Stimulated activated CD8-positive, alpha-beta memory T cell treated with anti-CD3 and anti-CD28 coated beads, Interleukin-7, amount 100 ng/mL, for 48 hours (primary cell): ENCODE measurements at places on chromosomes 2 and 18.

DNA sequence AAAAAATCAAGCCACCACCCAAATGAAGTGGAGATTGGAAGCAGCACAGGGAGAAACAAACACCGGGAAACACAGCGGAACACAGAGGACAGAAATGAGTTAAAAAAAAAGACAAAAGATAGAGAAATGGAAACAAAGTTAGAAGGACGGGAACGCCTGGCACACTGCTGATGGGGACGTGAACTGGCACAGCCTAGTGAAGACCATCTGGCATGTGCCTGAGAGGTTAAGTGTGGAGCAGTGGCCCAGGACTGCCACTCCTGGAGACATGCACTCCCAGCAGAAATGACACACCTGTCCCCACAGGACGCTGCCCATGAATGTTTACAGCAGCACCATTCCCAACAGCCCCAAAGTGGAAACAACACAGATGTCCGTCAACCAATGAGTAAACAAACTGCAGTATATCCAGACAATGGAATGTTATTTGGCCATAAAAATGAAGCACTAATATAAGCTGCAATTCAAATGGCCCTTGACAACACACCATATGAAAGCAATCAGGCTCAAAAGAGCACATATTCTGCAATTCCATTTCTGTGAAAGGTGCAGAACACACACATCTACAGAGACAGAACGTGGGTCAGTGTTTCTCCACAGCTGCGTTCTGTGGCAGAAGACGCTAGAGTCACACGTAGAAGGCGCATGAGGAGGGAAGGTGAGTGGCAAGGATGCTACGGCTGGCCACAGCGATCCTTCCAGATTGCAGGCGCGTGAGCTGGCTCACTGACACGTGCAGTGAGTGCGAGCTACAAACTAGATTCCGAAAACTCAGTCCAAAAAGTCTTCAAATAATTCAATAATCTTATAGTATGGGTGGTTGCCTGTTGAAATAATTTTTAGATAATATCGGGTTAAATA lies 24.6 kb downstream of the THAP4 start:
- DNase-seq = no peak

- peak; percentile 56 for DNase-seq
Observed at GRCh38 chr2:173448938-173449471, 94.3 kb downstream of the CDCA7 start.

GRCh38 chr18:74342416-74343043 lies 26.9 kb downstream of the C18orf63 start:
- DNase-seq = no peak

GRCh38 chr2:216991563-216991962 lies 131.7 kb upstream of the TNP1 start:
- DNase-seq = no peak

GRCh38 chr2:85017411-85018048 lies 46.6 kb downstream of the KCMF1 start:
- no peak for DNase-seq

- DNase-seq = no peak
Observed at GRCh38 chr2:46816151-46816845, 99.3 kb downstream of the MCFD2 start.

DNA sequence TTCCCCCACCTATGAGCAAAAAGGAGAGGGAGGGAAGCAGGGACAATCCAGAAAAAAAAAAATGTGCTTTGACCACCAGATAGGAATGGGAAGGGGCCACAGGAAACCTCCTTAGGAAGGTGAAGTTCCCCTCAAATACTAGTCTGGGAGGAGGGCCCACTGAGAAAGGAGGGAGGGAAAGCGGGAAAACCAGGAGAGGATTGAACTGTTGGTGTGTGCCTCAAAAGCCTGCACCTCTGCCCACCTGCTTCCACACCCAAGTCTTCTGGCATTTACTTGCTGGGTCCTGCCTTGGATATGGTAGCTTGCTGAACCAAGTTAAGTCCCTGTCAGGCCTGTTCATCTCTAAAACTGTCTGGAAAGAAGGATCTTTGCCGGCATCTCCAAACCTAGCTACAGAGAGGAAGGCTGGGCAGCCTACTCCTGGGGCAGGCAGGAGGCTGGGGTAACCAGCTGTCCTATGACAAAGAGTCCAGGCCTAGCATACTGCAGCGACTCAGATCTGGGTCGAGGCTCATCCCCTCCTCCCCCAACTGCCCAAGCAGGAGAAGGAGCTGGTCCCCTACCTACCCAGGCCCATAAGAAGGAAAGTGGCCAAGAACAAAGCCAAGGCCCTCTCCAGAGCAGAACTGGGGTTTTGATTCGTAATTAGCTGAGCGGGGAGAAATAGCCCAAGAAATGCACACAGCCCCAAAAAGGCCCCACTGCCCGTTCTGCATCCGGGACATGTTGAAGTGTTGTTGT lies 3.0 kb downstream of the EN1 start:
- DNase-seq = no peak

DNA sequence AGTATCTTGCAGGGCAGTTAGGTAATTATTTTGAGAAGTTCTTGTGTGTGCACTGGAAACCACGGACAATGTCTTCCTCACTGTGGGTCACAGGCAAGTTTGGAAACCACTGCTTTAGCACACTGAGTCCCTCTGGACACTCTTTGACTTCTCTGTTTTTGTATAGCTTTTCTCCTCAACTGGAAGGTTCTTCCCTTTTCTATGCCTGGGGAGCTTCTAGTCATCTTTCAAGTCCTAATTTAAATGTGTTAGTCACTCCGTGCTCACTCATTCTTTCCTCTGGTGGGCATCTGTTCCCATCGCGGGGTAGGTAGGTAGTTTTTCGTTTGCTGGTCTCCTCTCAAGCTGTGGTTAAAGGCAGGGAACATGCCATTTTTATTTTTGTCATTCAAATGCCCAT lies 32.1 kb downstream of the E2F6 start:
- DNase-seq = no peak

- DNase-seq = no peak
Observed at GRCh38 chr2:19839438-19839837, 62.3 kb downstream of the TTC32 start.

- DNase-seq = no peak
Observed at GRCh38 chr2:68086166-68086565, 23.4 kb upstream of the C1D start.

GRCh38 chr2:32711908-32712501 lies 84.2 kb downstream of the TTC27 start:
- no peak for DNase-seq

GRCh38 chr2:195313962-195314361 lies 343.1 kb upstream of the SLC39A10 start:
- no peak for DNase-seq

DNA sequence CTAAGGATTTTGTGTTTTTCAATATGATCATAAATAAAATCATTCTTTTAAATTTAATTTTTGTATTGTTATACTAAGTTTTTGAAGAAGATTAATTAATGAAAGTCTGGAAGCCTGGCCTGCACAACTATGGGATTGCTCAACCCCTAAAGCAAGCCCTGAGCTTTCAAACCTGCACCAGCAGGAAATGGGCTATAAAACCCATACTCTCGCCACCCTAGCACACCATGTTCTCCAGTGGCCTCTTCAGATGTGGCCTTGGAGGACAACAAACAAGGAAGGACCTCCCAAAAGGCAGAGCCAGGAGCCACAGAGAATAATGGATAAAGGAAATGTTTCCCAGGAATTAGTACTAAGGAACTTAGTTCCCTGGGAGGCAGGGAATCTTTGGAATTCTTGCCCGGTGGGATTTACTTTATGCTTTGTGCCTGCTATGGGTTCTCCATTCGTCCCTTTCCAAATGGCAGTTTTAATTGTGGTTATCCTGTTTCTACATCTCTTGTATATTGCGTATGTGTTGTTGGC lies 212.5 kb downstream of the ZFP36L2 start:
- no peak for DNase-seq

GRCh38 chr2:155867564-155867963 lies 465.0 kb downstream of the NR4A2 start:
- no peak for DNase-seq
